Fibroblast of skin of left biceps (primary cell): ENCODE measurements at places on chromosomes 5 and 9.

- no peak for DNase-seq
Observed at GRCh38 chr9:84748112-84748511, 78.6 kb downstream of the NTRK2 start.

DNA sequence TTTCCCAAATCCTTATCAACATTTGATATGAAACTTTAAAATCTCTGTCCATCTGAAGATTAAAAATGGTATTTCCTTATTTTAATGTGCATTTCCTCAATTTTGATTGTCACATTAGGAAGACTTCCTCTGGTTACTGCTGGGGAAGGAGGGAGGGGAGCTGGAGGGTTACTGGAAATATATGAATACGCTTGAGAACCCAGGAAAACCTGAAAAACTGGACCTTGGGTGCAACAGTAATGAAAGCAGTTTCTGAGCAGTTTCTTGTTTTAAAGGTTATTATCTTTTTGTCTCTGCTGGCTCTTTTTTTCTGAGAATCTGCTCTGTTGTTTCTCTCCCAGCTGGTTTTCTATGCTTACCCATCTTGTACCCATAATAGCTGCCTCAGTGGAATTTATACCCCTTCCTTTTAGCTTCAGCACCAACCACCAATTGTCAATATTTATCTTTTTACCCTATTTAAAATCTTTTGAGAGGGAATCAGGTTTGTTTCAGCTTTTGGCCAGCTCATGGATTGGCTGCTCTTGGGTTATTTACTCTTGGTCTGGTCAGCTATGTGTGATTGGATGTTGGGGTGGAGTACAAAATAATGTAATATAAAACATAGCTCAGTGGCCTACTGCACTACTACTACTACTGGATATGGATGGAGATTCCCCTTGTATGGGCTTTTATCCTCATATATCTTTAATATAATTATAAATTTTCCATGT lies 67.4 kb downstream of the UNC13B start:
- no peak for DNase-seq

GRCh38 chr9:87615136-87615535 lies 110.8 kb upstream of the CTSL start:
- no peak for DNase-seq

DNA sequence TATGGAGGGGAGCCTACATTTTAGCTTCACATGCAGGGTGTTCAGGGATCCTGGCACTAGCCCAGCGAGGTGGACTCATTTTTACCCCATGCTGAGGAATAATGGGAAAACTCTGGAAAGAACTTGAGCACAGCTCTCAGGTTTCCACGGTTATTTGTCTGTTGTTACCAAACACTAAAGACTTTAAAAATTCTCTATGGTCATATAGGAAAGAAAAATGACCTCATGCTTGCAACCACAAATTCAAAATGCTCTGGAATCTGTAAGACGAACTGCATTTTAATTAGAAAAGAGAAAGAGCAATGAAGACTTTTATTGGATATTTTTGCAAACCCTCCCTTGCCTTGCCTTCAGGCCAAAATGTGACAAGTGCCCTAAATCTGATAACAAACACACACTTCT lies 606.9 kb downstream of the EBF1 start:
- peak; percentile 91 for DNase-seq

GRCh38 chr9:133584559-133585476 lies 24.4 kb downstream of the FAM163B start:
- DNase-seq = no peak

DNA sequence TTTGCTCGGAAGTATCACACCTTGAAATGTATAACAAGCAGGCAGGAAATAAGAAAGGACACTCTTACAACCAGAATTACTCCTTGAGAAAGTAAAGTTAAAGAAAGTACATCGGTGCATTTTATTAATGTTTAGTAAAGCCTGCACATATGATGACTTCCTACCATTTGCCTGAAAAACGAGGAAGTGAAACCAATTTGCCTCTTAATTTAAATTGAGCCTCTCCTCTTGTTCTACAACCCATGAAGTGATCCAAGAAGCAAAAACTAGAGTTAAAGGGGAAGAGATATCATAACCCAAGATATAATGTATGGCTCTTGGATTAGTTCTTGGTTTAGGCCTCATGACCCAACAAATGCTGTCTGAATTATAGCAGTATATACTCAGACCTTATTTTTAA lies 95.6 kb downstream of the GNAQ start:
- DNase-seq = no peak

- DNase-seq = no peak
Observed at GRCh38 chr5:103021314-103021713, 98.6 kb downstream of the GIN1 start.

DNA sequence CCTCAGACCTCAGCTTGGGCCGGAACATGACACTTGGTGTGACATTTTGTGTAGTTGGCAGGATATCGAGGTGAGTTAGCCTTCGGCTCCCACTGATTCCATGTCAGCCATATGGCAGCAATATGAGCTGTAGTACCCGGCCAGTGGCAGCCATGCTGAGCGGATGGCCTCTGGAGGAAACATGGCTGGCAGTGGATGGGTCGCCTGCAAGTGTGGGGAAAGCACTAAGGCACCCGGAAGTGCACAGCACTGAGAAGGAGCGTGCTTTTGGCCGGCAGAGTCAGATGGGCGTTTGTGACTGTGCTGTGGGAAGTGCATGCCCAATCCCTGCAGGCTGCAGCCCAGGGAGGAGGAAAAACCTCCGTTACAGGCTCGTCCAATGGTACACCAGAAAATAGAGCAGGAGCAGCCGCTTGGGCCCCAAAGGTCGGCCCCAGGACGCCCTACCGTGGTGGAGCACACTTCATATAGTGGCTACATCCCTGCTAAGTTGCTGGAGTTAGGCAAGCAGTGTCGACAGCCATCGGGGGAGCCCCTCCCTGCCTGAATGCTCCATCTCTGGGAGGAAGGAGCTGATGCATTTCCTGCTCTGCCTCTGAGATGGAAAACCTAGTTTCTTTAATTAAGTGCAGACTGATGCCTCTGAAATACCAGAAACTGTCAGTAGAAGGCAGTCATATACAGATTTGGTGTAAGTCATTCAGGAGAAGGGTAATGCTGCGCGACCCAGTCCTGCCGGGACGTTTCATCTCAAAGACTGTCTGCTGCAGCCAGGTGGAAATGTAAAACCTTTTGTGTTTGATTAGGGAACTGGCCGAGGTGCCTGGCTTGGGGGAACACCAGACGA lies 2185.8 kb upstream of the ACO1 start:
- DNase-seq = no peak

- peak; percentile 88 for DNase-seq
Observed at GRCh38 chr9:113410207-113410864, at the start of the genes C9orf43 and POLE3. C9orf43 (plus strand) TSS chr9:113410747; CDS start chr9:113413494, 2,747 bp downstream. POLE3 (minus strand) TSS chr9:113410675; CDS start chr9:113410293, 382 bp downstream.

- no peak for DNase-seq
Observed at GRCh38 chr5:97192580-97193354, 9.7 kb upstream of the RIOK2 start.

GRCh38 chr9:16675131-16675530 lies 195.3 kb downstream of the BNC2 start:
- DNase-seq = no peak

GRCh38 chr5:71564895-71565294 lies 22.2 kb upstream of the MCCC2 start:
- no peak for DNase-seq

- DNase-seq = no peak
Observed at GRCh38 chr9:73839471-73839870, 657.7 kb upstream of the RORB start.

GRCh38 chr9:23322392-23322791 lies 503.6 kb downstream of the ELAVL2 start:
- DNase-seq = no peak

DNA sequence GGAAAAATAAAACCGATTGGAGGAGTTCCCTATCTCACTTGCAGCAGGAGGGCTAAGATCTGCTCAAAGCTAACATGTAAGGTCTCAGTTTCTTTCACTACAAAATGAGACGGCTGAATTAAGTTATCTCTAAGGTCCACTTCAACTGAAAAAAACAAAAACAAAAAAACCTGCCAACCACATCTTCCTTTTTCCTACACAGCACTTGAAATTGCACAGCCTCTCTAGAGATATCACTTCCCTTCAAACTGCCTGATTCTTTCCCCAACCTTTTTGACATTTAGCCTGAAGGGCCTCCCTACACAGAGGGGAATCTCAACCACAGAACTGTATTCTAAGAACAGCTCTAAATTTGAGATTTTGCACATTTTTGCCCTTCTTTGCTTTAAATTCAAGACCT lies 227.9 kb upstream of the TARS1 start:
- DNase-seq = no peak

DNA sequence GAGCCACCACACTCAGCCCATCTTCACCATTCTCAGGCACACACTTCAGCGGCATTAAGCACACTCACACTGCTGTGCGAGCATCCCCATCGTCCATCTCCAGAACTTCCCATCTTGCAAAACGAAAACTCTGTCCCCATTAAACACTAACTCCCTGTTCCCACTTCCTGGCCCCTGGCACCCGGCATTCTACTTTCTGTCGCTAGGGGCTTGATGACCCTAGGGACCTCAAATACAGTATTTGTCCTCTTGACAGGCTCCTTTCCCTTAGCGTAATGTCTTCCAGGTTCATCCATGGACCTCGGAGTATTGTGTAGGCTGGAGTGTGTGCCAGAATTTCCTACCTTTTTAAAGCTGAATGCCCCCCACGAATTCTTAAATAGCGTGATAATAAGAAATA lies 14.7 kb upstream of the UBAC1 start:
- no peak for DNase-seq

GRCh38 chr5:45694971-45695803 lies 993 bp downstream of the HCN1 start:
- DNase-seq = no peak

DNA sequence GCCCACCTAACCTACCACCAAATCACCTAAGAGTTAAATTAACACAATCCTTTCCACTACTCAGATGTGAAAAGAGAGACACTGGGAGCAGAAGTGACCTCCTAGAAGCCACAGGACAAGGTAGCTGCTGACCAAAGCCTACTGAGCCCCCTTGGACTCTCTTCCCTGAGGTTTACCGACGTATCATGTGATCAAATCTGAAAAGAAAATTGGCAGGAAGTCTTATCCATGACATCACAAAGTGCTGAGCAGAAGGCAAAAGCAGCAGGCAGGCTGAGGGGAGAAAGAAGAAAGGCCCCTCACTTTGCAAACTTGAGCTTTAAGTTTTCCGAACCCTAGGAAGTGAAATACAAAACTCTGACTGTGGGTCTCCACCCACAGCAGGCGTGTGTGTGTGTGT lies 11.1 kb downstream of the PRELID2 start:
- DNase-seq = no peak

- no peak for DNase-seq
Observed at GRCh38 chr5:179530069-179530998, 20.0 kb upstream of the RUFY1 start.

- DNase-seq = no peak
Observed at GRCh38 chr5:58113172-58113571, 346.7 kb downstream of the PLK2 start.

- DNase-seq = no peak
Observed at GRCh38 chr5:75361310-75361709, 24.3 kb downstream of the HMGCR start.

DNA sequence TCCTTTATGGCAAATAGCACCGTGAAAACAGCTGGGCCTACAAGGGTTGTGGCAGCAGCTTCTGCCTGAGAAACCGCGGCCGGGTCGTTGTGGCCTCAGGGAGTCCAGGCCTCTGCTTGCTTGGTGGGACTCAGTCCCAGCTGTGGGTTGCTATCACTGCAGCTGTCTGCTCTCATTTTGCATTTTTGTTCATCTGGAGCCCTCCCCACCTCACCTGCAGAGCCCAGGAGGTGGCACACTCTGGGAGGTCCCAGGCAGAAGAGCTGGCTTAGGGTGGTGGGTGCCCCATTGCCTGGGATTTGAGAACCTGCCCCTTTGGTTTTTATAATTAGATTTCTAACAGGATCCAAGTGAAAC lies 138.4 kb downstream of the GADD45G start:
- no peak for DNase-seq

- DNase-seq = no peak
Observed at GRCh38 chr9:69234683-69235082, 60.6 kb downstream of the TJP2 start.

GRCh38 chr5:90888511-90889324 lies 330.1 kb downstream of the ADGRV1 start:
- DNase-seq = no peak

GRCh38 chr9:21119093-21119770 lies 22.4 kb downstream of the IFNW1 start:
- DNase-seq = no peak

GRCh38 chr9:71765693-71766092 lies 2.6 kb downstream of the CEMIP2 start:
- no peak for DNase-seq

- DNase-seq = no peak
Observed at GRCh38 chr9:89465001-89465451, 32.9 kb downstream of the SEMA4D start.

GRCh38 chr5:154265197-154265773 lies 74.8 kb downstream of the GALNT10 start:
- no peak for DNase-seq

- DNase-seq = no peak
Observed at GRCh38 chr9:99051406-99051805, 53.5 kb upstream of the TGFBR1 start.

GRCh38 chr5:50702615-50703366 lies 36.4 kb downstream of the PARP8 start:
- DNase-seq = no peak

GRCh38 chr5:127306036-127306435 lies 15.4 kb downstream of the MEGF10 start:
- no peak for DNase-seq

- DNase-seq = no peak
Observed at GRCh38 chr9:124754289-124754688, 16.8 kb downstream of the NR6A1 start.

- no peak for DNase-seq
Observed at GRCh38 chr5:159797261-159797970, 118.9 kb upstream of the ADRA1B start.

DNA sequence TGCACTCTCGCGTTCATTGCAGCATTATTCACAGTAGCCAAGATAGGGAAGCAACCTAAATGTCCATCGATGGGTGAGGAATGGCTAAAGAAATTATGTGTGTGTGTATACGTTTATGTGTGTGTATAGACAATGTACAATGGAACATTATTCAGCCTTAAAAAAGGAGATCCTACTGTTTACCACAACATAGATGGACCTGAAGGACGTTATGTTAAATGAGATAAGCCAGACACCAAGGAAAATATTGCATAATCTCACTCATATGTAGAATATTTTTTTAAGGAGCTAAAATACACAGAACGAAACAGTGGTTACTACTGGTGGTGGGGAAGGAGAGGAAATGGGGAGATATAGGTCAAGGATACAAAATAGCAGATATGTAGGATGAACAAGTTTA lies 2.4 kb downstream of the KIF2A start:
- no peak for DNase-seq

DNA sequence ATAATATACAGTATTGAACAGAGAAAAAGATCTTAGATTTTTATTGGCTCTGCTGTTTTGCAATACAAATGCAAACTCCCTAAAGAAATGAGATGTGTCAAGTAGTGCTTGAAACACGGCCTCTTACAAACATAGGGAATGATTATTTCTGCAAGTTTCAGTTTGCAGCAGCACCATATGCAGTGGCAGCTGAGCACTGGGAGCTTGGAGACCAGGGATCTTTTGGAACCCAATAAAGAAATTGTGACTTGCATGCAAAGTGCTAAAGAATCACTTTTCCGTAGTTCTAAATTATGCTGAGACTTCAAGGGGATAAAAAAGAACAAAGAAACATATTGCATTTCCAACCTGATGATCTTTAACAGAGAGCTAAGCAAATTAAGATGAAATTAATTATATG lies 674.6 kb upstream of the ZNF608 start:
- DNase-seq = no peak

GRCh38 chr5:133840168-133840567 lies 128.3 kb downstream of the C5orf15 start:
- no peak for DNase-seq

GRCh38 chr9:105119156-105119555 lies 125.3 kb upstream of the SLC44A1 start:
- DNase-seq = no peak

- no peak for DNase-seq
Observed at GRCh38 chr5:92662741-92663140, 918.3 kb downstream of the NR2F1-AS1 start.
